Activated T-helper 1 cell treated with anti-CD3 and anti-CD28 coated beads, Interleukin-2, amount 50 U/mL, for 16 hours (primary cell): ENCODE measurements at places on chromosomes 13 and 19.

GRCh38 chr13:73273745-73274144, 214.9 kb downstream of the KLF5 start:
- DNase-seq, result no peak

GRCh38 chr19:7535998-7536695, 630 bp downstream of the PNPLA6 start:
- no peak for DNase-seq

- DNase-seq, result no peak
Measured at GRCh38 chr19:38836159-38836982, 4.8 kb upstream of the ECH1 start.

GRCh38 chr13:59979589-59979988, 184.1 kb downstream of the DIAPH3 start:
- DNase-seq, result no peak

DNA sequence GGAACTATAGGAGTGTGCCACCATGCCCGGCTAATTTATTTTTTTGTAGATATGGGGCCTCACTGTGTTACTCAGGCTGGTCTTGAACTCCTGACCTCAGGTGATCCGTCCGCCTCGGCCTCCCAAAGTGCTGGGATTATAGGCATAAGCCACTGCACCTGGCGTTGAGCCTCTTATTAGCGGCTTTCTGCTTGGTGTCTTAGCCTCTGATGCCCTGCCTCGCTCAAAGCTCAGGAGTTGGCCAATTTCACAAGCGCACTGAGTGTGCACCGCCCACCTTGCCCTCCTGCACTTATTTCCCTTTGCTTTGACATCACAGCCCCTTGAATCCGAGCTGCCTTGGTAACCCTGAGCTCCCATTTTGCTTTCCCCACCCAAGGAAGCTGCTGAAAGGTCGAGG, 10.1 kb downstream of the YIPF2 start:
- DNase-seq, result no peak

DNA sequence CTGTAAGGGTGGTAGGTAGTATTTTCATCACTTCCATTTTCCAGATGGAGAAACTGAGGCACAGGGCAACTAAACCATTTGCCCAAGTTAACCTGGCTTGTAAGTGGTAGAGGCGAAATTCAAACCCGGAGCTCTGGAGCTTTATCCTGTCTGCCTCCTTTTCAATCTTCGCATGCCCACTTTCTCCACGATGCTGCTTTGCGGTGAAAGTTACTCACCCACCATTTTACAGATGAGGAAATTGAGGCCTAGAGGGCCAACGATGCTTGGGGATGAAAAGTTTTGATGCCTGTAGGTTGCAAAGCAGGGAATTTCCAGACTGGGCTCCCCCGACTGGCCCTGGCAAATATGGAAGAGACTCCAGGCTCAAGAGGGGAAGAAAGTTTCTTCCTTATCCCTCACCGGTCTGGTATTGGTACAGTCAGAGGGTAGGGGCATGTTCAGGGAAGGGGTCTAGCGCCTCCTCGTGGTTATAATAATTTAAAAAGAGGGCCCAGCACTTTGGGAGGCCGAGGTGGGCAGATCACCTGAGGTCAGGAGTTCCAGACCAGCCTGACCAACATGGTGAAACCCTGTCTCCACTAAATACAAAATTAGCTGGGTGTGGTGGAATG, 1.9 kb upstream of the SH2D3A start:
- no peak for DNase-seq

DNA sequence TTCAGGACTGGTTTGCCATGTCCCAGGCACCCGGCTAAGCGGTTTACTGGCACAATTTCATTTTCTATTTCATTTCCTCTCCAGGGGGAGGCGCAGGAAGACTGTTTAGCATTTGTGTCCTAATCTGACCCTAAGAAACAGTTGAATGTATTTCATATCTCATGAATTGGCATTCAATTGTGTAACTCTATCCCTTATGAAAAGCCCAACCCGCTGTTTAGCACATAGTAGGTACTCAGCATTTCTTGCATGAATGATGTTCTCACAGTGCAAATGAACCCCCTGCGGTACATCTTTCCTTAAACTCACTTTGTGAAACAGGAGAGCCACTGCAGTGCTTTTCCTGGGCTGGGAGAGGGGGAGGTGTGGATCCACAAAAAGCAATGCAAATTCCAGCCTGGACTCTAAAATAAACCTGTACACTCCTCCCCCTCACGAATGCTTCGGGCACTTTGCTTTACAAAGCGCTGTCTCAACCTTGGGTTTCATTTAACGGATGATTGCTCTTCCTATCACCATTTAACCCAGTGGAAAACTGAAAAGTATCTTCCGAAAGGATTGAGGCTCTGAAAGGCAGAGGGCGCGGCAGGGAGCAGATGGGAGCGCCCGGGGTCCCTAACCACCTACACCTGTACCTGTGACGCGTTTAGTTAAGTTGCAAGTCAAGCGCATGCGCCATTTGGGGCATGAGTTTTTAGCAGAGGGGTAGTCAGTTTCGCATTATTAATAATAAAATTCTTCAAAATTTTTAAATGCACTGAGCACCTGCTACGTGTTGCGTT, 1.2 kb upstream of the EEF2 start:
- no peak for DNase-seq

DNA sequence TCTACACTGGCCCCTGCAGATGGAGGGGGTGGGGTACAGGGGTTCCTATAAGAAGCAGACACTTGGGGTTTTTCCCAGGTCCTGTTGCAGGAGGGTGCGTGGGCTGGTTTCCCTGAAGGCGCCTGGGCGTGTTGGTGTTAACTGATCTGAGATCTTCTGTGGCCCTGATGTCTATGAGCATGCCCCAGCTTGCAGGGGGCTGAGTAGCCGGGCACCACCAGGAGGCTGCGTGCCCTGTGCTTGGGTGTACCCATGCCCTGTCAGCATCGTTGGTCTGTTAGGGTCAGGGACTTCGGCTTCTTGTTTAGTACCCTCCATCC, 45.3 kb downstream of the CAPN12 start:
- no peak for DNase-seq

DNA sequence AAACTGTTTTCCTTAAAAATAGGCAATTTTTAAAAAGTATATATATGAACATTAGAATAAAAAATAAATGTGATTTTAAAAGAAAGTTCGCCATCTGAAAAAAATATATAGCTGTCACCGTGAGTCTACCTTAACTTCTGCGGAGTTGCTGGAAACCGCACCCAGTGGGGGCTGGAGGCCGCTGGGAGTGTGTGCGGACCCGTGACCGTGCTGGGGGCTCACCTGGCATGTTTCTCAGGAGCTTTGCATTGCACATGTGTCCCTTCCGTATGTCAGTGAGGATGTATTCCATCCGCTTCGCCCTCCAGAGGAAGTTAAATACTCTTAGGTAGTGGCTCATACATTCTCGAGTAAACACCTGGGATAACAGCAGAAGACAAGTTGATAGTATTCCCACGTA, 71.7 kb downstream of the TUBGCP3 start:
- DNase-seq, result no peak
